ENCODE measurements at places on chromosomes 6 and 20. TPM values are rescaled to one million over a fixed set of nuclear protein-coding genes. Genes with fewer than 3 reads are reported as not detected.

- DNase-seq: no peak
Observed at GRCh38 chr20:50055524-50056083, 57.3 kb downstream of the UBE2V1 start.

DNA sequence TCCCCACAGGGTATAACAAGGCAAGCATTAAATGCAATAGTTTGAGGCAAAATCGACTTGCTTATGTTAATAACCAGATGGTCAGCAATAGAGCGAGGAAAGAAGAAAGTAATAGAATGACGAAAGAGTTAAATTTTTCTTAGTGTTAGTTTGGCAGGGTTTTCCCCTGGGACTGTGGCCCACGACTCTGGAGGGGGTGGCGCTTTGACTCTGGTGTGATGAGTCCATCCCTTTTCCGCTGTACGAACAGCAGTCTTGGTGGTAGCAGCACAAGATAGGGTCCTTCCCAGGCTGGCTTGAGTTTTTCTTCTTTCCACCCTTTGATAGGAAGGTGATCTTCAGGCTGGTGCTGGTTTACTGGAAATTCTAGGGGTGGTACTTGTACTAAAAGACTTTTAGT lies 69.2 kb upstream of the GMDS start:
- no peak for DNase-seq

RAET1E gene
- not detected for total RNA-seq

DNA sequence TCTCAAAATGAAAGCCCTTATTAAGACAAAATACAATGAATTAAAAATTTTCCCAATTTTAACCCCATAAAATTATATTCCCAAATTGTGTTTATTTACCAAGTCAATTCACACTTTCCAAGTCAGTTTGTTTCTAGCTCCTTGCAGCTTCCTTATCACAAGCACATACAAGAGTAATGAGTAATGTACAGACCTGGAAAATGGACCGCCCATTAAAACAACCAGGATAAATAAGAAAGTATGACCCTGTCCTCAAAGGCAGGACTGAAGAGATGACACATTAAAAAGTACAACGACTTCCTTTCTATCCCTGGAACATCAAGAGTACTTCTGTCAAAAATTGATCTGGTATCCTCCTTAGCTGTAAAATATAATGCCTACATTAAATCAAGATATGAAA lies 47.1 kb upstream of the TMX4 start:
- no peak for DNase-seq

GRCh38 chr20:26354511-26354910 lies 657.9 kb upstream of the ZNF337 start:
- DNase-seq: no peak

- DNase-seq: no peak
Observed at GRCh38 chr20:11406877-11407276, 510.8 kb upstream of the BTBD3 start.

GSTA1 gene
- total RNA-seq: 0.63 TPM

GRCh38 chr6:4187480-4187879 lies 52.1 kb upstream of the ECI2 start:
- no peak for DNase-seq

DNA sequence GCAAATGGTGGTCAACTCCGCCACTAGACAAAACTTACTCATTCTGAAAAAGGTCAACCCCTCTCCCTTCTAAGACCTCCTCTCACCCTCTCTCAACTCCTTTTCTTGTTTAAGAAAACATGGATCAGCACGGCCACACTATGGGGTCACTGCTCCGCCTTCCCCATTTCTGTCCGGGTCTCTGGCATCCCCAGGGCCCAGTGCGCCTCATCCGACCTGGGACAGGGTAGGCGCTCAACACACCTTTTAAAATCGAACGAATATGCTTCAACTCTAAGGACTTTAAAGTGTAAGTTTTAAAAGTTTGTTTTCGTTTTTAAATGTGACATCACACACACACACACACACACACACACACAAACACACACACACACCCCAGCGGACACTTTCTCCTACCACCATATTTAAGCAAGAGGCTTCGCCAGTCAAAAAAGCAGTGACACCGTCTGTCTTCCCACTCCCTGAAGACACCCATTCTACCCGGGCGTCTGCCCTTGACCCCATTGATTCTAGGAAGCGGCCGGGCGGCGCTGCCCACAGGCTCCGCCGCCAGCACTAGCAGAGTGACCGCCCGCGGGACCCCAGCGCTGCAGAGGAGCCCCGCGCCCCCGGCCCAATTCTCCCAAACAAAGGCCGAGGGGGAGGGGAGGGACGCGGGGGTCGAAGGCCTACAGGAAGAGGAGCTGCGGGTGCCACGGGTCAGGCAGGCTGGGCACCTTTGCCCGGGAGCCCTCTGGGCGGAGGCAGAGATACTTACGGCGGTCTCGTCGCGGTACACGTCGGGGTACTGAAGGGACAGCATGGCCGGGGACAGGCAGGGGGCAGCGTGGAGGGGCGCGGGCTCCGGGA lies 568 bp downstream of the PREP start:
- DNase-seq: peak; percentile 9

GRCh38 chr6:114020196-114020595 lies 49.2 kb upstream of the HDAC2 start:
- no peak for DNase-seq

OSTM1 gene
- 36.7 TPM for total RNA-seq

GRCh38 chr6:44825273-44825672 lies 437.8 kb downstream of the CDC5L start:
- no peak for DNase-seq

- no peak for DNase-seq
Observed at GRCh38 chr6:141884850-141885249, 247.9 kb upstream of the GJE1 start.

IMPG1 gene
- not detected for total RNA-seq

- DNase-seq: no peak
Observed at GRCh38 chr20:58173930-58174707, 54.3 kb downstream of the ANKRD60 start.

PDE10A gene
- total RNA-seq: 0.20 TPM

EFHC1 gene
- total RNA-seq: 7.5 TPM

DNA sequence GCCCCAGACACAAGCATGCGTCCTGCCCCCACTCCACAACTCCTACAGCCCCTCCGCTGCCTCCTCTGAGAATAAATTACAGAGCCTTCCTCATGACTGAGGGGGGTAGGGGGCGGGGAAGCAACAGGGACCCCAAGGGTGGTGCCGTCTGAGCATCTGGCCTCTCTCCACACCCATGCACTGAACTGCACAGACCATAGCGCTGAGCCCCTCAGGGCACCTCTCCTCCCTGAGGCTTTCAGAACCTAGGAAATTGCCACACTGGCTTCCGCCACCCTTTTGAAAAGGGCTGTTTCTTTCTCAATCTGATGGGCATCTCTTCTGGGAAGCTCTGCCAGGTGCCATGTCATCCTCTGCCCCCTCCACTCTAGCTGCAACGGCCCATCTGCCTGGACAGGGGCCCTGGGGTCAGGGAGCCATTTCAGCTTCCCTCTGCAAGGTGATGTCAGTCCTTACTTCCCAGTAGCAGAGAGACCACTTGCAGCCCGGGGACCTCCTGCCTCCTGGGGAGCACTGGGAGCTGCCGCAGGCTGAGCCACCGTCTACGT lies 2.5 kb downstream of the CST7 start:
- DNase-seq: no peak

- DNase-seq: no peak
Observed at GRCh38 chr6:52739627-52740026, 23.6 kb downstream of the GSTA2 start.

DNA sequence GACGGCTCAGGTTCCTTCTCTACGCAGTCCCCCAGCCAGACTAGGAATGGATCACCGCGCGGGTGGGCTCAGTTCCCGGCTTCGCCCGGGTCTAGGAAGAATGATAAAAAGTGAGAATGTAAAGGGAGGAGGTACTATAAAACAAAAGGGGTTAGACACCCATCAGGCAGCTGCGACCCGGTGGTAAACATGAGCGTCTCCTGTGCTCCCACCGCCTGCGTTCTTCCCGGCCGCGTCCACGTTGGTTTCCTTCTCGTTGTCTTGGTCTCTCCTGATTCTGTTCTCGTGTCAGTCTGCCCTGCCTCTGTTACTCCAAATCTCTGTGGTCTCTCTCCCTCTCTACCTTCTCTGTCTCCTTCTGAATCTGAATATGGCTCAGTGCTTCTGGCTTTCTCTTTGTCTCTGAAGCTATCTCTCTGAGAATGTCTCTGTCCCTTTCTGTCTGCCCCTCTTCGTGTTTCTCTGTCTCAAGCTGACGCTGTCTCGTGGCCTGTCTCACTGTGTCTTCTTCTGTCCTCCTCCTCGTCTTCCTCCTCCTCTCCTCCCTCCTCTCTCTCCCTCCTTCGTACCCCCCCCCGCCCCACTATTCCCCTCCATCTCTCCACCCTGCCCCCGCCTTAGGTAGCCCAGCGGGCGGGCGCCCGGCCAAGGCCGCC lies 41.6 kb upstream of the FOXP4 start:
- DNase-seq: no peak

DNA sequence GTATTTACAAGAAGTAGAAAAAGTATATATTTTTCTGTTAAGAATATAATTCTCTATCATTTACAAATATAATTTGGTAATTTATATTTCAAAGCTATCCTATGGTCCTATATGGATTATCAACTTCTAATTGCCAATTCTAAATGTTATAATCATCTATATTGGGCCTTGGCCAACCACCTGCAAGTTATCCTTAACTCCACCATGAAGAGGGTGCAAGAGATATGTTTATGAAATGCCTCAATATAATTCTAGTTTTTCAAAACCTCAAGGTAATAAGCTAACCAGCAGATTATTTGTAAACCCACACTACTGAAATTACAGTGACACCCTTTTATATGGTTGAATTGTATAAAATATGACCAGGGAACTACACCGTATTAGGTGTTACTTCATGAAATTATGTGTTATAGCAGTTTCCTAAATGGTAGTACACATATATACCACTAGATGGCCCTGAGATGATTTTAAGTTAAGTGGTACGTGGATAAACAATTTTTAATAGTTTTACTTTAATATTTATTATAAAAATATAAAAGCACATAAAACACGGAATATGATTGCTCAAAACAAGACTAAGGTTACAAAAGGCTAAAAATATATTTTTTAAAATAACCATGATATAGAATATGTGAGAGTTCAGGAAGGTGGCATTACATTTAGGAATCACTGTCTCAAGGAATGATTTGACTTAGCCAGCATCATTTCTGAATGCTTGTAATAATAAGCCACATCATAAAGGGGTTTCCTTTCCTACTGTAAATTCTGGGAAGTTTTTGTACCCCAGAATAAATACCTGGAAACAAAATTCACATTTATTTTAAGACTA lies 9.8 kb upstream of the PNISR start:
- DNase-seq: no peak

GRCh38 chr6:3438190-3439167 lies 18.4 kb downstream of the SLC22A23 start:
- DNase-seq: no peak

All from T-helper 17 cell (primary cell).